ENCODE measurements at places on chromosomes 3 and 15. TPM values are rescaled to one million over a fixed set of nuclear protein-coding genes. Genes with fewer than 3 reads are reported as not detected.

GRCh38 chr3:173618148-173618547, 220.6 kb downstream of the NLGN1 start:
- no peak for DNase-seq

DNA sequence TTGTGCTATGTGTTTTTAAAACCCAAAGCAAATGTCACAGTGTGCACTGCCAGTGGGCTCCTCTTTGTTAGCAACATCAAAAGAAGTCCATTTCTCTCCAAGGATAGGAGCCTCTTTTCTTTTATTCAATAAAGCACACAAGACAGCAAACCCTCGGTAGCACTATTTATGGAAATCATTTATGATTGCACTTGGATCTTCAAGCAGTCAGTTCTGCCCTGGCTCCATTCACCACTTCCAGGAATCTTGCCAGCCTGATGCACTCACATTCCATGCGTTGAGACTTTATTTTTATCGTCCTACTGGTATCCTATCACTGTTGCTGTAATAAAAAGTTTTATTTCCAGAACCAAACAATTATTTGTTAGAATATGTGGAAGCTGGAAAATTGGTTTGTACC, 412.1 kb downstream of the TBL1XR1 start:
- no peak for DNase-seq

Gene VILL
- 4.4 TPM for total RNA-seq

Gene ATP13A4
- not detected for total RNA-seq

DNA sequence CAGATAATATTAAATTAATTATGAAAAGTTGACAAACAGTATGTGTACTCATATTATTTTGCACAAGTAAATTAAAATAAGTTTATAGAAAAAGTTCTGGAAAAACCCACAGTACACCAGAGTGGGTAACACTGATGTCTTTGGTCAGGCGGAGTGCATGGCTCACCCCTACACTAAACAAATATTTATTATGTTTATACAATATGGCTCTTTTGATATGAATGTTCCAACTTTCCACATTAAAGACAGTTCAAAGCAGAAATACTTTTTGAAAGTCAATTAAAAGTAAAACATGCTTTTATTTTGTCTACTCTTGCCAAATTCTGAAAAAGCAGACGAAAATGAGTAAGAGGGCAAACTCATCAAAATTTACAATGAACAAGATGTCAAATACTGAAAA, 56.2 kb upstream of the DCBLD2 start:
- DNase-seq: no peak

GRCh38 chr3:143363949-143364348, 244.4 kb downstream of the CHST2 start:
- no peak for DNase-seq

Gene TEX9
- 1.9 TPM for total RNA-seq

DNA sequence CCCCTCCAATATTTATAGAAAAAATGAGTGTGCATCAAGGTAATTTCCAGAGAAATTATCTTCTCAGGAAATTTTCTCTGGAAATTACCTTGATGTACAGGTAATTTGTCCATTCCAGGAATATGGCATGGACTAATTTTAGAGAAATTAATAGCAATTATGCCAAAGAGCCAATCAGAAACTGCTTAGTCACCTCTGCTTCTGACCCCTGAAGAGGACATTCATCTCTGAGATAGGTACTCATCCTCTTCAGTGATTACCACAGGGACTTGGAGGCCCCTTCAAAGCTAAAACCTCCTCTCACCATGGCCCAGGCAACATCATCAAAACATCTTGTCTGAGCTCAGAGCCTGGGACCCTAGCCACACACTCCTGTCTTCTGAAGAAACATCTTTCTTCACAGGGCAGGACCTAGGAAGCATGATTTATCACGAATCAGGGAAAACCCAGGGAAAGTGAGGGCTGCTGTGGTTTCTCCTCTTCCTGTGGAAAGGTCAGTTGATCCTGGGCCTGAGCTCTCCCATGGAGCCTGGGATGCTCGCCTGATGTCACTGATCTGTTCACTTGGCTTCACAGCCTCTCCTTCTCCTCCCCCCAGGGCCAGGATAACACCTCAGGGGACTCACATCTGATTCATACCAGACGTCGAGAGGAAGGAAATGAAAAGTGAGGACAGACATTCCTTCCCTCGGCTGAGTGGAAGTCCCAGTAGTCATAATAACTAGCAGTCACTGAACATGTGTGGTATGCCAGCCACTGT, 210.5 kb downstream of the DTWD1 start:
- DNase-seq: no peak

GRCh38 chr3:39124876-39125840, 17.7 kb downstream of the TTC21A start:
- no peak for DNase-seq

Gene GOLGA8J
- total RNA-seq: not detected

Gene LIPH
- total RNA-seq: not detected

- peak; percentile 21 for DNase-seq
Measured at GRCh38 chr15:99424978-99425656, 140.7 kb upstream of the MEF2A start.

- no peak for DNase-seq
Measured at GRCh38 chr3:66552846-66553245, 52.0 kb upstream of the LRIG1 start.

GRCh38 chr15:38610748-38611147, 46.1 kb upstream of the RASGRP1 start:
- no peak for DNase-seq

DNA sequence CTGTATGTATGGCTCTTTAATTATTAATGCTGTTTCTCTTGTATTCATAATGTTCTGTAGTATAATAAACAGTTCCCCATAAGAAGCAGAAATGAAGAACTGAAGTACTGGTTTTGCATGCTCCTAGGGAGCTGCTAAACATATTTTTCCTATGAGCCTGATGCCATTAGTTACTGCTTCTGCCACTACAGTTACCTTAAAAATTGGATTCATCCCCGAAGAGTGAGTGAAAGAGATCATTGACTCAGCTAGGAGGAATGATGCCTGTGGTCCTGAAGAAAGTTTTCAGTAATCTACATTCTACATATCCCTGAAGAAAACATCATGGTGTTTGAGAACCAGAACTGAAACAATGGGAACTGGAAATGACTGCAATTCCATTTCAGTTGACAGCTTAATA, 37.1 kb upstream of the ST3GAL6 start:
- no peak for DNase-seq

Gene MGLL
- 129 TPM for total RNA-seq

GRCh38 chr3:65828706-65829105, 210.0 kb downstream of the MAGI1 start:
- no peak for DNase-seq

Gene TGM5
- total RNA-seq: not detected

Gene IL17RE
- 13.8 TPM for total RNA-seq

All from omental fat pad (tissue), 4 donors.